Lower lobe of right lung (tissue), 2 donors: ENCODE measurements at places on chromosomes 12 and 14.

DNA sequence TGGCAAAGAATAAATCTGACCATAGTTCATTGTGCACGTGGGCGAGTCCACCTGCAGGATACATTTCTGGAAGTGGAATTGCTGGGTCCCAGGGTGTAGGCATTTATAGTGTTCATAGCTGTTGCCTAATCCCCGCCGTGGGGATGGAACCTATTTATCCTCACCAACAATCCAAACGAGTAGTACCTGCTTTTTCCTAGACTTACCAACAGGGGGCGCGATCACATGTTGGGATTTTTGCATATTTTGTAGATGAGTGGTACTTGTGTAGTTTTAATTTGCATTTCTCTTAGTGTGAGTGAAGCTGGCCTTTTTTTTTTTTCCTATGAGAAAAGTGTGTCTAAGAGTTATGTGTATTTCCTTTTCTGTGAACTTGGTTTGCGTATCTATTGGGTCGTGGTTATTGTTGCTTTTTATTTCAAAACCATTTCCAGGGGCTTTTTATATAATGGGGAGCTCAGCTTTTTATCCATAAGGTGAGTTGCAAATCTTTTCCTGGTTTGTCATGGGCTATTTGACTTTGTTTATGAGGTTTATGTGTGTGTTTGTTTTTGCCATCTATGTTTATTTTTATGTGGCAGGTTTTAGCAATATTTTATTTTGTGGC is 67.2 kb downstream of the CCDC92 start:
- no peak for DNase-seq

DNA sequence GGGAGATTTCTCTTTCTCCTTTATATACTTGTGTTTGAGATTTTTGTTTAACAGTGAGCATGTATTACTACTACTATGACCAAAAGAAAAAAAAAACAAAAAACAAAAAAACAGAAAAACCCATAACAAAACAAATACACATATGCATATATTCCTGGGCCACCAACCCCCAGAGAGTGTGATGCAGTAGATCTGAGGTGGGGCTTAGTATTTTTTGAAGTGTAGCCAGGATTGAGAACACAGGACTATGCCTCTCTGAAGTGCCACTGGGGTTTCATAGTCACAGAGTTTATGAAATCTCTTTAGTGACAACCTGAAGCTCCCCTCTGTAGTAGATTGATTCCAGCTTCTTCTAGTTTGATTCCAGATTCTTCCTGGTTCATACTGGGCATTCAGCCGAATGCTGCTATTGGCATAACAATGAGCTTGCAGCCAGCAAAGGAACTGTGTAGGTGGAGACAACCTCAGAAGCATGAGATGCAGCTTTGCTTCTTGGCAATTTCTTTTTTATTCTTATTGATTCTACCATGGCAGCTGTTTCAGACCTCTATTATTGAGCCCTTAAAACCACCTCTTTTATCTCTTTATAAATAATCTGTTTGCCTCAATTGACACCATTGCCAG is 15.5 kb upstream of the ANO4 start:
- DNase-seq, result no peak

DNA sequence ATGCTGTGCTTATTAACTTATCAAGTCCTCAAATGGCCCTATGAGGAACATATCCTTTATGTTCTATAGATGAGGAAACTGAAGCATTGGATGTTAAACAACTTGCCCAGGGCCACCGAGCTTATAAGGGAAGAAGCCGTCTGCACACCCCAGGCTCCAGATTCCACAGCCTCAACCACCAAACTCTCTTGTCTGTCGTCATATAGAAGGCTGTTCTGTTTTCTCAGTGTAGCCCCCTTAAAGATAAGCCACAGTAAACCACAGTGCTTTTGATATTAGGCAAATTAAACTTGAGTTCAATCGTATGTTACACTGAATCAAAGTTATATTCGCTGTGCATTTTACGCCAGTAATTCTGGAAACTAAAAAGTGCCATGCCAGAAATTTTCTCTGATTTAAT is 116.7 kb downstream of the PRKCH start:
- no peak for DNase-seq

DNA sequence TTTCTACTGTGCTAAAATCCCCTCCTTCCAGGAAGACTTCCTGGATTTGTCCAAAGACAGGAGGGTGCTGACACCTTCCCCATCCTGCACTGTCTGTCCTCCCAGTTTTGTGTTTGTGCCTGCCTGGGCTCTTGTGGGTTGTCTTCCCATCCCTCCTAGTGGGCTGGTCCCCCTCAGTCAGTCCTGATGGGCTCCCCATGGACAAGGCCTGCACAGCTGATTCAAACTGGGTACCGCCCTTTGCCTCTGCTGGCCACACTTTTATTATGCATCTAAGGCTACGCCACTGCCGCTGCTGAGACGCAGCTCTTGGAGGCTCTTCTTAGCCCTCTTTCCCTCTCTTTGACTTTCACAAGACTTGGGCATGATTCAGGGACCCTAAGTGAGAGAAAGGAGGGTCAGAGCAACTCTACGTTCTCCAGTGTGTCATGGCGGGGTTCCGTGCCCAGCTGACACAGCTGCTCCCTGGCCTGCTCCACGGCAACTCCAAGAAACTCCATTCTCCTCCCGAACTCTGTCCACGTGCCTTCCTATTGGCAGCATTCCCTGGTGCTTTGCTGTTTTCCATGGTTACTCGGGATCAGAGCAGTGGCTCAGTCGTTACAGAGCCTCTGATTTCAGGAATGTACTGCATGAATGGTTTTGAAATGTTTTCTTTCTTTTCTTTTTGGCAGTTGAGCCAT is 3.8 kb upstream of the KRT85 start:
- no peak for DNase-seq
